ENCODE measurements at places on chromosomes 1 and 21.

DNA sequence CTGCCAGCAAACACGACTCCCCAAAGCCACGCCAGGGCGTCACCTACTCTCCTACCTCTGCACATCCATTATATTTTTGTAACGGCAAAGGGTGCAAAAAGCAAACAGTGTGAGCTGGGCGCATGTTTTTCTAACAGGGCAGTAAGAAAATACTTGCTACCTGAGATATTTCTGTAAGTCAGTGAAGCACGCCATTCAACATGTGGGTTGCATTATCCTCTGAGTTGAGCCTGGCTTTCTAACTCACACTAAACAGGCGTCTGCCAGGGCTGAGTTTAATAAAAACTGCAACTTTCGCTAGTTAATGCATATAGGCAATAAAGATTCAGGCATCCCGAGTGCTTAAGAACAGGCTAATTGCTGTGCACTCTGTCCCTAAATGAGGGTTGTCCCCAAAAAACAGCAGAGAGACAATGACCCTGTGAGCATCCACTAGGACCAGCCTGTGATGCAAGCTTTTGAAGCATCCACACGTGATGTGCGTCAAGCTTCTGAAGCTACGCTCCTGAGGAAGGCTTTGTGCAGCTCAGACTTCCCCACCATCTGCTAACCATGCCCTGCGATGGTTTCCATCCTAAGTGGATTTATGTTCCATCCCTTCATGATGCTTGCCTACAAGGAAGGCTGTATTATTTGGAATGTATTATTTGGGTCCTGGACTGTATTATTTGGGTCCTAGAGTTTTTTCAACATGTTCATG is 70.0 kb upstream of the SIM2 start:
- no peak for DNase-seq

DNA sequence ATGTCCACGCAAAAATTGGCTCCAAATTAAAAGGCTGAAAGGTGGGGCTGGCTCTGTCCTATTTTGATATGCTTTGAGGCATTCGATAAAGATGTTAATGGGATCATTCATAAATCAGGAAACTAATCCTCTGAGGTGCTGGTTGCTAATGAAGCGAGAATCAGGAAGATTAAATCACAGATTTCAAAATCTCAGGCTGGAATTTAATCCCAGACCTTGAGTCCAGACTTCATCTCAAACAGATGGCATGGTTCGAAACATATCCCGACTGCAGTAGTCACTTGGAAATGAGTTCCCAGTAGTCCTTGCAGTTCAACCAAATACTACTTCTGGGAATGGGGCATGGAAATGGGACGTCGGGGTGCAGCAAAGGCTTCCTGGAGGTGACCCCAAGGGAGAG is 4.5 kb upstream of the KLF17 start:
- DNase-seq, result no peak

DNA sequence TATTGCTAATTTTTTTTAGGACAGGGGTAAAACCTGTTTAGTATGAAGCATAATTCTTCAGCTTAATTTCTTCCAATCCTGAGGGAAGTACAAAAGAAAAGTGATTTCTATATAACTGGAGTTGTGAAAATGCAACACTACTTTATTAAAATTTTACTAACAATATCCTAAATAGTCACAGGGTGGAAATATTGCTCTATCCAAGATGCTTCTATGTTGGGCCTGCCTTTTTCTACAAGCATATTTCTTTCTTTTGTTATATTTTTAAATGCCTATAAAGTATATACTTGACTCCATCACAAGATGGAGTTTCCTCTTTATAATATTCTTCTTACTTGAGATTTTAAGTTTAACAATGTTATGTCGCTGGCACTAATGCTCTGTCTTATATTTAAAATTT is 37.9 kb downstream of the DTL start:
- no peak for DNase-seq

- no peak for DNase-seq
Observed at GRCh38 chr1:107572674-107573211, 392.2 kb downstream of the VAV3 start.

GRCh38 chr1:72954943-72955342 is 672.6 kb upstream of the NEGR1 start:
- no peak for DNase-seq

GRCh38 chr1:198606020-198606438 is 32.8 kb upstream of the PTPRC start:
- no peak for DNase-seq

GRCh38 chr1:64410217-64410616 is 59.7 kb upstream of the CACHD1 start:
- no peak for DNase-seq

DNA sequence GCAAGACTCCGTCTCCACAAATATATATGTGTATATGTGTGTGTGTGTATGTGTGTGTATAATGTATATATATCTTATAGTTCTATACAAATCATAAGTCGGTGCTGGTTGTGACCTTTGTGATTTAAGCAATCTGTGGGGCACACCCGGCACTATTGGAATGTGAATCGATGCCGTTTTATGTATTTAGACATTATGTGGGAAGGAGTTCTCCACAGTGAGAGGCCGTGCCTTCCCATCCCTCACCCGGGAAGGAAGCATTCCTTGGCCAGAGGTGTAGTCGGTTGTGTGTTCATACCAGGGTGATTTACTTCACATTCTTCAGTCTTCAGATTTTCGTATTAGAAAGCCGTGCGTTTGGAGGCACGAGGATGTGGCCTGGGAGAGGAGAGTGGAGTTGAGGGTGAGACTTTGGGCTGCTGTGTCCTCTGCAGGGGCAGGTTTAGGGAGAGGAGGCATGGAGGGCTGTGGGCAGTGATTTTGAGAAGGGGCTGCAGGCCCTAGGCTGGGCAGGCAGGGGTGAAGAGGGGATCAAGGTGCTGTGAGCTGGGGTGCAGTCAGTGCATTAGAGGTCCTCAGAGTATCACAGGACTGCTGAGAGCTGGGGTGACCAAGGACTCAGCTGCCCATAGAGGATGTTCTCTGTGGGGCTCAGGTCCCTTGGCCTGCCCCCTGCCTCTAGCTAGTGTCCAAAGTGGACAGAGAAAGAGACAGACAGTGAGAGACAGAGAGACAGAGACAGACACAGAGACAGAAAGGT is 57.7 kb downstream of the TRIM11 start:
- DNase-seq, result no peak

- DNase-seq, result no peak
Observed at GRCh38 chr1:20871419-20871818, 84.3 kb upstream of the HP1BP3 start.

DNA sequence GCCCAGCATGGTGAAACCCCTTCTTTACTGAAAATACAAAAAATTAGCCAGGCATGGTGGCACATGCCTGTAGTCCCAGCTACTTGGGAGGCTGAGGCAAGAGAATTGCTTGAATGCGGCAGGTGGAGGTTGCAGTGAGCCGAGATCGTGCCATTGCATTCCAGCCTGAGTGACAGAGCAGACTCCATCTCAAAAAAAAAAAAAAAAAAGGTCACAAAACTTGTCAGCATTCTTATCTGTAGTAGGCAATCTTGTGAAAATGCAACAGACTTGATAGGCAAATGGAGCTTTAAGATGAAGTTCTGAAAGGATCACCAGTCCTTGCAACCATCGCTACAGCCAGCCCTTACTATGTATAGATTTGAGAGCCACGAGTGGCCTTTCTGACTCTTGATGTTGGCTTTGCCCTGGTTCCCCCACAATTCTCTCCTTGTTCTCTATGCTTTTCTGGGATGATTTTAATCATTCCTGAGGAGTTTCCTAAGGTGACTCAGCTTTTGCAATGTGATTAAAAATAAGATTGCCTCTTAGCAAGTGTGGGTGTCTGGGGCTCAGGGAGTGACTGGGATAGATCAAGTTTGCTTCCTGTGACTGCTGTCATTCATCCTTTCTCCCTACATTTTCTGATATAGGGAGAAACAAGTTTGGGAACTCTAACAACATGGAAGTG is 7.1 kb upstream of the MAP1LC3C start:
- no peak for DNase-seq

DNA sequence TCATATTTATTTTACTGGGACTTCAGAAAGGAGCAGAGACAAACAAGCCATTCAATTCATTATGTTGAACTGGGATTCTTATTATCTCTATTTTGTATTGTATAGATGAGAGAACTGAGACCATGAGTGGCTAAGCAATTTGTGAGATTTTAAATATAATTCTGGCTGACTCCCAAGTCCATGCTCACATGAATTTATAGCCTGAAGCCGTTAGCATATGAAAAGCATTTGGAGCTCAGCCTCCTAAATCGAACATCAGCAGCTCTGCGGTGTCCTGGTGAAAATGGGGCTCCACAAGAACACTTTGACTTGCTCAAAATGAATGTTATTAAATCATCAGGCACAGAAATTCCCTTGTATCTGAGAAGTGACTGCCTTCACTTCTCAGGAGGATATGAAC is 96.8 kb upstream of the DPT start:
- no peak for DNase-seq

GRCh38 chr1:171140401-171140800 is 44.7 kb upstream of the FMO2 start:
- DNase-seq, result no peak

DNA sequence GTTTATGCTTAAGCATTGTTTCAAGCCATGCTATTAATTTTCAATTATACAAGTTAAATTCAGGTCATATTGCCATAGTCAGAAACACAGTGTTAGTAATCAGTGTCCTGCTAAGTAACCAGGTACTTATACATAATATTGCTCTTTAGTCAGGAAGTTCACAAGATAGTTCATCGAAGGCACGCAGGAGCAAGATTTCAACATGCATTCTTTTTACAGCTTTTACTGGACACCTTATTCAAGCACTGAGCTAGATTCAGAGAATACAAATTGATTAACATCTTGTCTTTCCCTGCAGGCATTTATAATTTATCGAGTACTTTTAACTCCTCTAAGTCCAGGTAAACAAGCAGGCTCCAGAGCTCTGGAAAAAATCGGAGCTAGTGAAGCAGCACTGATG is 202.3 kb upstream of the BRINP3 start:
- DNase-seq, result no peak

GRCh38 chr1:38814444-38814983 is 45.1 kb downstream of the RRAGC start:
- no peak for DNase-seq

DNA sequence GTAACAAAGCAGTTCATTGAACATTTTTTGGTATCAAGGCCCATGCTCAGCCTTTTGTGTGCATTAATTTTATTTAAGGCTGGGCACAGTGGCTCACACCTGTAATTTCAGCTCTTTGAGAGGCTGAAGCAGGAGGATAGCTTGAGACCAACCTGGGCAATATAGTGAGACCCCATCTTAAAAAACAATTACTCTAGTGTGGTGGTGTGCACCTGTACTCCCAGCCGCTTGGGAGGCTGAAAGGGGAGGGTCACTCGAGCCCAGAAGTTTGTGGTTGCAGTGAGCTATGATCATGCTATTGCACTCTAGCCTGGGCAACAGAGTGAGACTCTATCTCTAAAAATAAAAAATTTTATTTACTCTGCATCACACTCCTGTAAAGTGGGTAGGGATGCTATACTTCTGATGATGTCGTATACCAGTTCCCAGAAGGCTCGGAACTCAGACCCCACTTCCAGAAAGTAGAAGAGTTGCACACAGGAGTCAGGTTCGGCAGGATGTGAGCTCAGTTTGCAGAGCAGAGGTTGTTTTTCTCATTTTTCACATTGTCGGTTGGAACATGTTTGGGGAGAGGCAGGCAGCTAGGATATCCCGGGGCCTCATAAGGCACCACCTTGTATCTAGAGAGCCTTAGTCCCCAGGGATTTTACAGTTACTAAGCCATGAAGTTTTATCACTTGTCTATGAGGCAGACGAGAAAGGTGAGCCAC is 144.6 kb downstream of the GALNT2 start:
- DNase-seq, result no peak

DNA sequence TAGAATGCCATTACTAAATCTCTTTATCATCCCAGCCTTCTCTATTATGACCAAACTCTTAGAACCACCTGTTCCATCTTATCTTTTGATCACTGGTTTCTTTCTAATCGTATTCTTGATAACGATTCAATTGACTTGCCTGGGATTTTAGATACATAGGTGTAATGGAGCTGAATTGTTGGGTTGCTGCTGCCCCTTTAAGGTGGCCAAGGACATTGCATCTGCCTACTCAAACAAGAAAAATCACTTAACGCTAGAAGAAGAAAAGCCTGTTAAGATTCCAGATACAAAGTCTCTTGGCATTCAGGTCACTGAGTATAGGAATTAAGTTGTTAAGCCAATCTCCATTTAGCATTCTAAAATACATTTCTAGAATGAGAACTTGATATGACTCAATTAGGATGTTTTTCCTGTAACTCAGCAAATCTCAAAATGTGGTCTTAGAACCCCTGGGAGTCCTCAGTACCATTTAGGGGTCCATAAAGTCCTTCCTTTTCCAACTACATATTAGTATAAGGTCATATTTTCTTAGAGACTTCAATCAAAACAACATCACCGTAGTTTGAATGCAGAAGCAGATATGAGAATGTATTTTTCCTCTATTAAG is 12.4 kb downstream of the NEXN start:
- DNase-seq, result no peak

DNA sequence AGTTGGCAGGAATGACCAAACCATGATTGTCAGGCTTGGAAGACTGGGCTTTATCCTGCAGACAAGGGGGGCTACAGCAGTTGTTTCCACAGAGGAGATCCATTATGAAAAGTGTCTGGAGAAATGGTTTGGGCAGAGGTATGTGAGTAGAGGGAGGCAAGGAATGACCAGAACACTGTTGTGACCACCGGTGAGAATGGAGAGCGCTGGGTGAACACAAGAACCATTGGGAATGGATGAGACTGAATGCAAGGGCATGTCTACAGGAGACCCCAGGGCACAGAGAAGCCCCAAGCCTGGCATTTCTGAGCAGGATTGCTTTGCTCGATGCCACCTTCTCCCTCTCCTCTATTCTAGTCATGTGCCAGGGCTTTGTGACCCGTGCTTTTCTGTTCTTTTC is 125.1 kb downstream of the CACNA1E start:
- DNase-seq, result no peak

GRCh38 chr1:177948336-177948972 is 21.4 kb downstream of the SEC16B start:
- DNase-seq, result no peak

DNA sequence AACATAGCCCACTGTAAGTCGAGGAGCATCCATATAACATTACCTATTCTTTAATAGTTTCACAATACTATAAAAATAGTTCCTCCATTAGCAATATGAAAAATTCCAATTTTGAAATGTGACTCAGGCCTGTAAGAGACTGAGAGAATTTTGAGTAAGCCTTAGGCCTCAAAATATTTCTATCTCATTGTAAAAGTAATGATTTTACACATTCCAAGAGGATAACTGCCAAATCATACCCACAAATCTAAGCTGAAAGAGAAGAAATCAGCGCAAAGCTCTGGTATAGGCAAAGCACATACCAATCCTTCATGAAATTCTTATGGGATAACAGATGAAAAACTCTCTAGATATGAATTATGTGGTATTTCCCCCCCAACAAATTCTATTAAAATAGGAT is 144.1 kb downstream of the CDC42BPA start:
- DNase-seq, result no peak
